HFFc6 (cell line): ENCODE measurements at places on chromosomes 6 and 20. TPM values are rescaled to one million over a fixed set of nuclear protein-coding genes. Genes with fewer than 3 reads are reported as not detected.

The GSTA2 gene
- total RNA-seq, result not detected in 3 replicates

- no peaks in the 10 kb centered on the region for H3K36me3 ChIP-seq
- no peak for DNase-seq
- H3K27me3 ChIP-seq, result no peaks in the 10 kb centered on the region; the same call in 1 of the 2 replicates
Observed at GRCh38 chr6:86712039-86712438, 225.3 kb upstream of the HTR1E start.

GRCh38 chr6:168413856-168414255 lies 27.1 kb upstream of the SMOC2 start:
- H3K4me1 ChIP-seq, result no peaks in the 10 kb centered on the region
- H3K27ac ChIP-seq, result no peak overlapping the region
- DNase-seq, result no peak

GRCh38 chr20:57714409-57715267 lies 4.8 kb upstream of the PMEPA1 start:
- peak overlapping the region; percentile 5; the same call in 1 of the 2 replicates for H3K4me3 ChIP-seq
- H3K27me3 ChIP-seq, result peaks cover 5% of the 10 kb centered on the region
- H3K27ac ChIP-seq, result no peak overlapping the region
- H3K4me1 ChIP-seq, result peaks cover 68% of the 10 kb centered on the region
- H3K36me3 ChIP-seq, result no peaks in the 10 kb centered on the region

DNA sequence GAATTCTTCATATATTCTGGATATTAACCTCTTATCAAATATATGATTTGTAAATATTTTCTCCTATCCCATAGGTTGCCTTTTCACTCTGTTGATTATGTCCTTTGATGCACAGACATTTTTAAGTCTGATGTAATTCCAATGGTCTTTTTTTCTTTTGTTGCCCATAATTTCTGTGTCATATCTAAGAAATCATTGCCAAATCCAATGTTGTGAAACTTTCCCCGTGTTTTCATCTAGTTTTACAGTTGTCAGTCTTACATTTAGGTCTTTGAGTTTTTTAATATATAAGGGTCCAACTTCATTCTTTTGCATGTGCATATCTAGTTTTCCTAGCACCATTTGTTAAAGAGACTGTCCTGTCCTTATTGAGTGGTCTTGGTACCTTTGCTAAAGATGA lies 111.5 kb downstream of the SESN1 start:
- peaks cover 4% of the 10 kb centered on the region for H3K27me3 ChIP-seq
- no peak overlapping the region for H3K4me3 ChIP-seq
- no peak for DNase-seq
- no peaks in the 10 kb centered on the region for H3K4me1 ChIP-seq
- no peak overlapping the region for H3K27ac ChIP-seq
- H3K36me3 ChIP-seq, result no peaks in the 10 kb centered on the region

The WFDC2 gene
- total RNA-seq, result not detected in 3 replicates

The OR12D3 gene
- not detected in 3 replicates for total RNA-seq

DNA sequence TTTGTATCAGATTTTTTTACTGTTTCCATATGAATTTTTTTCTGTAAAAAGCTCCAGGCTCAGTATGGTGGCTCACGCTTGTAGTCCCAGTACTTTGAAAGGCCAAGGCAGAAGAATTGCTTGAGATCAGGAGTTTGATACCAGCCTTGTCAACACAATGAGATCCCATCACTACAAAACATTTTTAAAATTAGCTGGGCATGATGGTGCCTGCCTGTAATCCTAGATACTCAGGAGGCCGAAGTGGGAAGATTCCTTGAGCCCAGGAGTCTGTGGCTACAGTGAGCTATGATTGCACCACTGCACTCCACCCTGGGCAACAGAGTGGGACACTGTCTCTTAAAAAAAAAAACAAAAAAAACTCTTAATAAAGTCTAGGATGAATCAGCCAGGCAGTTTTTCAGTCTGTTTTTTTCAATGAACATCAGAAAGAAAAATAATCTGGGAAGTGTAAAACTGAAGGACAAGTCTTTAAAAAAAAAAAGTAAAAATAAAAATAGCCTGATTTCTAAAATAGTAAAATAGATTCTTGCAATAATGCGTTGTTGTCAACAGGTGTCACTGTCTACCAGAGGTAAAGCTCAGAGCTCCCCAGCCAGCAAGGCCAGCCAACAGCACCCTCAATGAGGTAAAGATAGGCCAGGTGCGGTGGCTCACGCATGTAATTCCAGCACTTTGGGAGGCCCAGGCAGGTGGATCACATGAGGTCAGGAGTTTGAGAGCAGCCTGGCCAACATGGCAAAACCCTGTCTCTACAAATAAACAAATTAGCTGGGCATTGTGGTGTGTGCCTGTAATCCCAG lies 9.3 kb upstream of the ATG5 start:
- no peak overlapping the region for H3K27ac ChIP-seq
- DNase-seq, result peak; percentile 22
- no peaks in the 10 kb centered on the region for H3K36me3 ChIP-seq
- H3K4me1 ChIP-seq, result peaks cover 9% of the 10 kb centered on the region
- no peak overlapping the region for H3K4me3 ChIP-seq
- peaks cover 10% of the 10 kb centered on the region; the same call in 1 of the 2 replicates for H3K27me3 ChIP-seq

- H3K27me3 ChIP-seq, result peaks cover 6% of the 10 kb centered on the region
- peaks cover 37% of the 10 kb centered on the region for H3K4me1 ChIP-seq
- no peak overlapping the region; the same call in 1 of the 2 replicates for H3K4me3 ChIP-seq
- H3K36me3 ChIP-seq, result peaks cover 7% of the 10 kb centered on the region
- H3K27ac ChIP-seq, result peak overlapping the region; percentile 64
Observed at GRCh38 chr20:23358923-23359593, 2.9 kb upstream of the GZF1 start.

The CD93 gene
- not detected in 3 replicates for total RNA-seq

DNA sequence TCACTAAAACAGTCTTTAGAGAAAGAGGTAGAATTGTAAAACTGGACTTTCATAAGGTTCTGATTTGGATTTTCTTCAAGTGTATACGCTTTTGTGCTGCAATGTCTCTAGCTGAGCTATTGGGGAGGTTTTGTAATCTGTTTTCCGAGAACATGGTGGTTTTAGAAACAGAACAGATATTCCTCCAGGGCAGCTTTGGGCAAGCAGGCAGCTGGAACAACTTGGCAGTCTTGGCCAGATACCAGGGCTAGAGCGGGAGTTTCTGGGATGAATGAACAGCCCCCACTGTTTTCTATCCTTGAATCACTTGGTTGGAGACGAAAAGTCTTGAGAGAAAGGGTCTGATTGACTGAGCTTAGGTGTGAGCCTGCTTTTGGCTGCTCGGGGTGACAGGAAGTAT lies 17.1 kb upstream of the ARMC2 start:
- H3K27me3 ChIP-seq, result no peaks in the 10 kb centered on the region; the same call in 1 of the 2 replicates
- 0 out of 2 replicates have a peak, but pooled peaks cover 4% of the 10 kb centered on the region for H3K36me3 ChIP-seq
- H3K4me3 ChIP-seq, result no peak overlapping the region; the same call in 1 of the 2 replicates
- no peak overlapping the region for H3K27ac ChIP-seq
- peaks cover 32% of the 10 kb centered on the region for H3K4me1 ChIP-seq

GRCh38 chr20:55067158-55067825 lies 591.9 kb downstream of the DOK5 start:
- peaks cover 11% of the 10 kb centered on the region for H3K36me3 ChIP-seq
- H3K27ac ChIP-seq, result no peak overlapping the region
- no peaks in the 10 kb centered on the region for H3K4me1 ChIP-seq

DNA sequence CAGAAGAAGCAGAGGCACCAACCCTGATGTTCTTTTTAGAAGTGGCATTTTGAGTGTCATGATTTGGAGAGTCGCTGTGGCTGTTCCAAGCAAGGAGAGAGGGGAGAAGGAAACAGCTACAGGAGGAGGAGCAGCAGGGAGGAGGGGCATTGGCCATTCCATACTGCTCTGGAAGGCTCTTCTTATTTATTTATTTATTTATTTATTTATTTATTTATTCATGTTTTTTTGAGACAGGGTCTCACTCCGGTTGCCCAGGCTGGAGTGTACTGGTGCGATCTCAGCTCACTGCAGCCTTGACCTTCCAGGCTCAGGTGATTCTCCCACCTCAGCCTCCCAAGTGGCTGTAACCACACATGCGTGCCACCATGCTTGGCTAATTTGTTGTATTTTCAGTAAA lies 178.3 kb upstream of the PROKR2 start:
- H3K27ac ChIP-seq, result no peak overlapping the region
- no peaks in the 10 kb centered on the region for H3K36me3 ChIP-seq
- no peak overlapping the region for H3K4me3 ChIP-seq
- no peak for DNase-seq

- no peak overlapping the region for H3K27ac ChIP-seq
- H3K36me3 ChIP-seq, result no peaks in the 10 kb centered on the region
- DNase-seq, result no peak
- H3K27me3 ChIP-seq, result peaks cover 32% of the 10 kb centered on the region
- peaks cover 6% of the 10 kb centered on the region; the same call in 1 of the 2 replicates for H3K4me1 ChIP-seq
- no peak overlapping the region for H3K4me3 ChIP-seq
Observed at GRCh38 chr6:106439459-106439858, 78.9 kb downstream of the CRYBG1 start.

The DEFB124 gene
- total RNA-seq, result not detected in 3 replicates

DNA sequence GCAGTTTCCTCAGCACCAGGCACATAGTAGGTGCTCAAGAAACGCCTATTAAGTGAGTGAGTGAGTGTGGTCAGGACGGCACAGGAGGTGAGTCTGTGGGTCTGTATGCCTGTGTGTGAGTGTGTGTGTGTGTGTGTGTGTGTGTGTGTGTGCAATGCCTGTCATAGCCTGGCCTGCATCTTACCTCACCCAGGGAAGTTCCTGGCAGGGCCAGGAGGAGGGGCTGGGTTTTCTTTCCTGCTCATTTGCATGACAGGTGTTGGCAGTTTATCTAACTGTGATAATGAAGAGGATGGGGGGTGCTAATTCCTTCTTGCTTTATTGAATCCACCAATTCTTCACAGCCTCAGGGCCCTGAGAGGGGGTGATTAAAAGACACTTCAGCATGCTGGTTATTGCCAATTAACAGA lies 146.7 kb upstream of the MLN start:
- H3K4me1 ChIP-seq, result no peaks in the 10 kb centered on the region
- H3K27me3 ChIP-seq, result peaks cover 53% of the 10 kb centered on the region
- H3K36me3 ChIP-seq, result no peaks in the 10 kb centered on the region
- no peak for DNase-seq

DNA sequence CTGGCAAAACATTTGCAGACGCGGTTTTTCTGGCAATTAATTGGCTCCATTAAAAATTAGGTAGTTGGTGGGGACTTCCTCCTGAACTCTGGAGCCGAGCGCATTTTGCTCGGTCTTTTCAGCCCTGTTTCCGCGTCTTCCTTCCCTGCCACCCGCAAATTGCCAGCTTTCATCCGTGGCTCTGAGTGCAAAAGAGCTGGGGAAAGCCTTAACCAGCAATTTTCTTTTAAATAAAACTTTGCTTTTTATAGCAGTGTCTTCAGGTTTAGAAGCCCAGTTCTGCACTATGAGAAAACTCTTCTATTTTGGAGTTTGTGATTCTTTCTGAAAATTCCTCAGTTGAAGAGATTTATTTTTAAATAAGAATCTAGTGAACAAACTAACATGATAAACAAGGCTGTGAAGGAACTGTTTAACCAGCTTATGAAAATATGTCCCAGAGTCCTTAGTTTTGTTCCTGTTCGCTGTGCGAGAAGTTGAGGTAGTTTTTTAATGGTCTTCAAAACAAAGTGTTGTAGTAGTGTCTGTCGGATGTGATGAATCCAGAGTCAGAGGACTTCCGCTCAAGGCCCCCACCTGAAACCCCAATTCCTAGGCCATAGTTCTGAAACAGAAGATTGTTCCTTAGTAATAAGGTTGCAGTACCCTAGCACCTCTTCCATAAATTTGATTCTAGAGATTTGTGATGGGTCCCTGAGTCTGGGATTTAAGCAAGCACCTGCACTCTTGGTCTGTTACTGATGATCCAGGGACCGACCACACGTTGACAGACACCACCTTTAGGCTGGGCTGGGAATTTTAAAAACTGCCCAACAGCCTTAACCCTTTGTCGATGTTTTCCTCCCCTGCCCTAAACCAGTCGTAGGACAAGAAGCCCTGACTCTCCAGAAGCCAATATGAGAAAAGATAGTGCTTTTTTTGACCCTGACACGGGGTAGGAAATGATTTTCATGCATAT lies 950 bp downstream of the KCTD20 start:
- H3K4me1 ChIP-seq, result peaks cover 44% of the 10 kb centered on the region
- peak; percentile 15 for DNase-seq
- peak overlapping the region; percentile 98 for H3K4me3 ChIP-seq
- peaks cover 32% of the 10 kb centered on the region for H3K36me3 ChIP-seq
- H3K27ac ChIP-seq, result peak overlapping the region; percentile 93

The EPPIN gene
- total RNA-seq, result not detected in 3 replicates

The CCN5 gene
- total RNA-seq, result 0.14 TPM in 1 of 3 replicates, not detected in the others
